Erythroblast (primary cell): ENCODE measurements at places on chromosomes 4 and X.

DNA sequence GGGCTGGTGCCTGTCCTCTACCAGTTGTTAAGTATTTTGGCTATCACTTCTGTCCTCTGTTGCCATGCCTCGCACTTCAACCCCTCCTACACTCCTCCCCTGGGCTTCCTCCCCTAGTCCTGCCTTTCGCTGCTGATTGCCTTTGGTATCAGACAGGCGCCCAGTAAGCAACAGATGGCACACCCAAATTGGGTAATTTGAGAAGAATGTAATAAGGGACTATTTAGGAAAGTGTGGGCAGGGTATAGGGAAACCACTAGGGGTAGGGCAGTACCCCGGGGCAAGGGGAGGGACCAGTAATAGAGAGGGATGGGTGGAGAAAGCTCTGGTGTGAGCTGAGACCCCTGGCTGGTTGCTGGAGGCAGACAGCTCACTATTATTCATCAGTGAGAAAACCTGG lies 172.7 kb upstream of the USP9X start:
- no peak for DNase-seq

DNA sequence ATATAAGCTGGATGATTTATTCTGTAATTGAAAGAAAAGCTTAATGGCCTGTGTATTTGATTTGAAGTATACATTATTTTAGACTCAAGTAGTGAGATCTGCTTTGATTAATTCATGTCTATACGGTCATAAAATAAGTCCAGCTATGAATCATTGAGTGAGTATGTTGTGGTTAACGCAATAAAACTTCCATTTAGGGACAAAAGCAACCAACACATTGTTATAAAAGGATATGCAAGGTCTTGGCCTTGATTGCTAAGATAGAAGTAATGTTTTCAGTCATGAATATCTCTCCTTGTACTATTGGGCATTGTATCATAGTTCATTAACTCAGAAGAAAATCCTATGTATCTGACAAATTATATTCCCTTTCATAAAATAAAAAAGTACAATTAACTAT lies 162.1 kb downstream of the EPHA5 start:
- DNase-seq, result no peak

- DNase-seq, result no peak
Observed at GRCh38 chrX:69948276-69948797, 101.4 kb downstream of the AWAT2 start.

- DNase-seq, result no peak
Observed at GRCh38 chr4:159358226-159358625, 255.3 kb downstream of the RAPGEF2 start.

DNA sequence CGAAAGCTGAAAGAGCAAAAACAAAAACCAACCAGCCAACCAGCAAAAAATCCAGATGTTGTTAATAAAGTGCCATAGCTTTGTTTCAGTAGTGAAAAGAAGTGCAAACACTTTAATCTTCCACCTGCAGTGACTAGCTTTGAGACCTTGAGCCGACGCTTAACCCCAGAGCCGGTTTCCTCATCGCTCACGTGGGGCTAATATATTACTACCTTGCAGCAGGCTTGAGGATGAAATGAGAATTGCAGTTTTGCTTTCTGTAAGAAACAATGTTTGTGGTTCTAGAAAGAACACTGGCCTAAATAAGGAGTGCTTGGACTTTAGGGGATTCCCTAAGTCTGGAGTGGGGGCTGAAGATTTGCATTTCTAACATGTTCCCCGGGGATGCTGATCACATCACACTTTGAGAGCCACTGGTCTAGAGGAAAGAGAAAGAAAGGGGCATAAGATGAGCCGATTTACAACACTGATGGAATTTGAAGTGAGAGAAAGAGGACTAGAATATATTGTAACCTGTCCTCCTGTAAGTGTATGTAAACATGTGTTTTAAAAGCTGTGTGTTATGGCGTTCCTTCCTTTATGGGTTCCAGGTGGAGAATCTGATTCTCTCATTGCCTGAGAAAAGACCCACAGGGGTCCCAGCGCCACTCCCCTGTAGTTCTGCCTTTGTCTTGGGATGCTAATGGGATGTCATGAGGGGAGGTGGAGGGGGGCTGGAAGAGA lies 1.4 kb downstream of the FGF2 start:
- peak; percentile 31 for DNase-seq

GRCh38 chrX:38138900-38139299 lies 81.8 kb downstream of the SRPX start:
- DNase-seq, result peak; percentile 1
